ENCODE measurements at places on chromosomes 3 and 15. TPM values are rescaled to one million over a fixed set of nuclear protein-coding genes. Genes with fewer than 3 reads are reported as not detected.
A peak's percentile ranks its signal among the peaks of the same experiment; 100 is the strongest.

- no peak for DNase-seq
Measured at GRCh38 chr15:87121336-87121735, 1041.7 kb downstream of the AGBL1 start.

DNA sequence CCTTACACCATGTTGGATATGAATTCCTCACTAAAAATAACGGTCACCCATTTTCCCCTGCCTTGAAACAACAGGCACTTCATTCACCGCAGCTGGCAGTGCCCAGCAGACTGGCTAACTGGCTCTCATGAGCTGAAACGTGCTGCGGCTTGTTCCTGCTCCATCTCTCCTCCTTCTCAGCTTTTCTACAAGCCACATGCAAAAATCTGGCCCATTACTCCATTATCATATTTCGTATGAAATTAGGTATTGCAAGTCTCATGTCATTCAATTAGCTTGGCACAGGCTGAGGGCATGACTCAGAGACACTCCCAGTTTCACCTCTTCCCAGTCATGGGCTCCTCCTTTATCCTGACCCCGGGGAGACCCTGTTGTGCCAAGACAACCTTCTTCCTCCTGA, 60.0 kb downstream of the MAGEF1 start:
- no peak for DNase-seq

GRCh38 chr15:36875740-36876334, 224.5 kb downstream of the MEIS2 start:
- DNase-seq, result no peak

DNA sequence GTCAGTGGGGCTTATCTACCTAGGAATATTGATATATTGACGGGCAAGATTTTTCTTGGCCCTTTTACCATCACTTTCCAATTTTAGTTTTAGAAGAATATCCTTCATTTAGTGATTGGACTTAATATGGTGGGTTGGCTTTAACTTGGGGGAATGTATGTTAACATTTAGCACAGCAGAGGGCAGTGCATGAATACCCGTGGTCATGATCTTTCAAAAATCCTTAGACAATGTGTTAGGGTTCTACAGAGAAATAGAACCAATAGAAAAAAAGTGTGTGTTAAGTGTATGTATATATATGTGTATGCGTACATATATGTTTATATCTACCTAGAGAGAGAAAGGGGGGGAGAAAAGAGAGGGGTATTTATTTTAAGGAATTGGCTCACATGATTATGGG, 36.9 kb downstream of the GPR171 start:
- DNase-seq, result no peak

DNA sequence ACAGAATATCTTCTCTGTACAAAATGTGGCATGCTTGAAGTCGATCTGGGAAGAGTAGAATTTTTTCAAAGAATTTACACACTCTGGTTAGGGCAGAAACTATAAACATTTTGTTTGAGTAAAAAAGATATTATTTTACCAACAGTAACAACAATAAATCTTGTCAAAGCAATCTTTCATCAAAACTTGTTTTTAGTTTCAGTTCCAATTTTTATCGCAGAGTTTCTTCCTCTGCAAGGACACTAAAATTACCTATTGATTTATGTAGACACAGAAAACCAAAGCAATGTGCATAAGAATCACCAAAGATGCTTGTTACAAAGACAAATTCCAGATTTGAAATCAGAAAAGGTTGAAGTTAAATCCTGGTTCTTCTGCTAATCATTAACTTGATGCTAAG, 61.9 kb downstream of the CGGBP1 start:
- DNase-seq, result no peak

GRCh38 chr3:117801912-117802239, 1092.3 kb downstream of the TUSC7 start:
- no peak for DNase-seq

GRCh38 chr3:46824211-46824970, 38.9 kb downstream of the MYL3 start:
- no peak for DNase-seq

DNA sequence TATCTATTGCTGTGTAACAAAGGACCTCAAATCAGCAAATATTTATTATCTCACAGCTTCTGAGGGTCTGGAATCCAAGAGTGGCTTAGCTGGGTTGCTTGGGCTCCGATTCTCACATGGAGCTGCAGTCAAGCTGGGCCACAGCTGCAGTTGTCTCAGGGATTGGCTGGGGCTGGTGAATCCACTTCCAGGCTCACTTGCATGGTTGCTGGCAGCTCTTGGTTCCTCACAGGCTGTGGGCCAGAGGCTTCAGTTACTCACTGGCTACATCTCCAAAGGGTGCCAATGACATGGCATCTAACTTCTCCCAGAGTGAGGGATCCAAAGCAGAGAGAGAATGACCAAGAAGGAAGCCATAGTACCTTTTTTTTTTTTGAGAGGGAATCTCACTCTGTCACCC, 13.9 kb upstream of the SYNM start:
- DNase-seq, result peak; percentile 47

- DNase-seq, result no peak
Measured at GRCh38 chr15:85333132-85333831, 47.1 kb upstream of the AKAP13 start.

- no peak for DNase-seq
Measured at GRCh38 chr15:60764408-60764963, 285.5 kb upstream of the ICE2 start.

DNA sequence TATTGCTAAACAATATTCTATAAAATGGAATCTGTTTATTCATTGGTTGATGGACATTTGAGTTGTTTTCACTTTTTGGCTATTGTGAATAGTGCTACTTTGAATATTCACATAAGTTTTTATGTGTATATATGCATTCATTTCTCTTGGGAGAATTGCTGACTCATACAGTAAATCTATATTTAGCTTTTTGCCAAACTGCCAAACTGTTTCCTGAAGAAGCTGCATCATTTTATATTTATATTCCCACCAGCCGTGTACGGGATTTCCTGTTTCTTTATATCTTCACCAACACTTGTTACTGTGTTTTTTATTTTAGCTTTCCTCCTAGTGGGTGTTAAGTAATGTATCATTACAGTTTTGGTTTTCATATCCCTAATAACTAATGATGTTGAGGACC, 12.5 kb upstream of the TCAIM start:
- DNase-seq, result no peak

GRCh38 chr3:53536282-53536681, 41.9 kb downstream of the CACNA1D start:
- no peak for DNase-seq

DNA sequence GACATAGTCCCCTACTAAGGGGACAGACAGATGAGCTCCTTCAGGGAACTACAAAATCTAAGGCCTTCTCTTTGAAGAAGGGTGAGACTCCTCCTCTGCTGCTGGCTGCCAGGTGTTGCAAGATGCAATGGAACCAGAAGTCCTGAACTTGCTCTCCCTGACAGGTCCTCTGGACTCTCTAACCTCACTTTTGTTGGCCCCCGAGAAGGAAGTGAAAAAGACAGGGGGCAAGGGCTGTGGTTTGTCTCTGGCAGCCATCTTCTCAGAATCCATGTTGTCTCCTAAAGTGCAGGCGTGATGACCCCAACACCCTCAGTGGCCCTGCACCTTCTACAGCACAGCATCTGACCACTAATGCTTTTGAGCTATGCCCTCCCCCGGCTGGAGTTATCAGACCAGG, 292.5 kb downstream of the CHST2 start:
- DNase-seq, result no peak

- no peak for DNase-seq
Measured at GRCh38 chr3:147758771-147759170, 349.6 kb downstream of the ZIC1 start.

DNA sequence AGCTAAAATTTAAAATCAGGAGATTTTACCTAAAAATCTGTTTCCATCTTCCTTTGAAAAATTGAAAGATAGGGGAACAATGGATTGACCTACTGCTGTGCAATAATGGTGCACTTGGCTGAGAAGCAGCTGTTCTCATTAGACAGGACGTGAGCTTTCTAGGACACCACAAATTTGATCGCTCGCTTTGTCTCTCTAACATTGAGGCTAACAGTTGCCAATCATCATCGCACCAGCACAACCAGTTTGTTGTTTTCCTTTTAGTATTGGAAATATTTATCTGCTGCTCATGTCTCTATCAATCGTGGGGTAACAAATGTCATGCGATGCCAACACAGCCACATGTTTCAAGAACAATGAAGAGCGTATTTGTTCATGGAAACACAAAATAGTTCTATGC, 228.8 kb upstream of the P2RY1 start:
- DNase-seq, result no peak

GRCh38 chr3:135995766-135996165, 30.2 kb downstream of the PPP2R3A start:
- no peak for DNase-seq

- no peak for DNase-seq
Measured at GRCh38 chr3:19645093-19645492, 288.9 kb downstream of the EFHB start.

GRCh38 chr3:43043071-43043766, 62.7 kb downstream of the POMGNT2 start:
- DNase-seq, result peak; percentile 51

GRCh38 chr15:37041042-37041441, 59.3 kb downstream of the MEIS2 start:
- no peak for DNase-seq

The POMGNT2 gene
- total RNA-seq, result 33.1 TPM

The RMDN3 gene
- 14.4 TPM for total RNA-seq

The SEMA3G gene
- total RNA-seq, result 12.6 TPM

The TM6SF1 gene
- total RNA-seq, result 7.3 TPM

The SATB1 gene
- 45.2 TPM for total RNA-seq

The IGSF10 gene
- total RNA-seq, result 5.2 TPM

The ACOX2 gene
- 30.2 TPM for total RNA-seq

The SNX22 gene
- total RNA-seq, result 11.9 TPM

The KNG1 gene
- not detected for total RNA-seq

The SPATA12 gene
- total RNA-seq, result not detected
